ENCODE measurements at places on chromosomes 5 and 9. TPM values are rescaled to one million over a fixed set of nuclear protein-coding genes. Genes with fewer than 3 reads are reported as not detected.

RANBP17 gene
- total RNA-seq, result 4.0 TPM

DNA sequence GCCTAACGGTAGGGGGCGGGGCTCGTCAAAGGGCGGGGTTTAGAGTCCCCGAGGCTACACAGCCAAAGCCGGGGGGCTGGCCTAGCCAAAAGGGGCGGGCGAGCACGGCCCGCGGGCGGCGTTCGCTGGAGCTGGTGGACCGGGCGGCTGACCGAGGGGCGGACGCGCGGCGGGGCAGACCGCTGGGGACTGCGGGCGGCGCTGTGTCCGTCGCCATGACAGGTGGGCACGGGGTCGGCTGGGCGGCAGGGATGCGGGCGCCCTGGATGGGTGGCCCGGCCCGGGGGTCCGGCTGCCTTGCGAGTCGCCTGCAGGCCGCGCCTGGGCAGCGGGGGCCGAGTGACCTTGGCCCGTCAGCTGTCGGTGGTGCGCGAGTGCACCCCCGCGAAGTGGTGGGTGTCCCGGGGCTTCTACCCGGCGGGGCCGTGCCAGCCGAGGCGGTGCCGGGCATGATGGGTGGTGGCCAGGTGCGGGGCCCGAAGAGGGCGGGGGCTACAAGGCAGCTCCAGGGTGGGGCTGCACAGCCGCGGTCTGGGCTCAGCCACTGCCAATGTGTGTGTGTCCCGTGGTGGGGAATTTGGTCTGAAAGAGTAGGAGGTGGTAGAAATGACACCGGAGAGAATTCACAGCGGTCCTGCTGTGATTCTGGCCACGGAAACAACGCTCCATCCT lies at the start of gene CARD19:
Gene CARD19, plus strand, starts transcription at position 87 of the 672 bp plus-strand sequence. Its CDS starts 129 bp downstream, at position 216.
- peaks cover 35% of the 10 kb centered on the region for H3K4me1 ChIP-seq
- no peaks in the 10 kb centered on the region for H3K36me3 ChIP-seq
- H3K27me3 ChIP-seq, result no peaks in the 10 kb centered on the region
- peak; percentile 90 for DNase-seq
- peak within 1 kb of the TSS; percentile 71 for H3K27ac ChIP-seq

CARD9 gene
- 5.1 TPM for total RNA-seq

DAB2 gene
- 277 TPM for total RNA-seq

MYOZ3 gene
- total RNA-seq, result under 0.01 TPM

GRCh38 chr5:38922199-38922598 lies 76.4 kb downstream of the OSMR start:
- H3K4me1 ChIP-seq, result peaks cover 40% of the 10 kb centered on the region
- H3K27ac ChIP-seq, result no peak overlapping the region
- DNase-seq, result peak; percentile 50
- H3K36me3 ChIP-seq, result peaks cover 66% of the 10 kb centered on the region
- no peak overlapping the region for H3K4me3 ChIP-seq
- H3K27me3 ChIP-seq, result no peaks in the 10 kb centered on the region

NIPBL gene
- 29.5 TPM for total RNA-seq

- peak overlapping the region; percentile 80 for H3K27ac ChIP-seq
- peak; percentile 66 for DNase-seq
Measured at GRCh38 chr5:109105631-109106267, 304.0 kb downstream of the PJA2 start.

FOXI1 gene
- not detected for total RNA-seq

TMEM232 gene
- total RNA-seq, result 1.4 TPM

GRCh38 chr5:168057905-168058304 lies 233.5 kb upstream of the WWC1 start:
- no peaks in the 10 kb centered on the region for H3K36me3 ChIP-seq
- no peaks in the 10 kb centered on the region for H3K4me1 ChIP-seq
- H3K4me3 ChIP-seq, result no peak overlapping the region
- H3K27ac ChIP-seq, result no peak overlapping the region
- DNase-seq, result no peak

DNA sequence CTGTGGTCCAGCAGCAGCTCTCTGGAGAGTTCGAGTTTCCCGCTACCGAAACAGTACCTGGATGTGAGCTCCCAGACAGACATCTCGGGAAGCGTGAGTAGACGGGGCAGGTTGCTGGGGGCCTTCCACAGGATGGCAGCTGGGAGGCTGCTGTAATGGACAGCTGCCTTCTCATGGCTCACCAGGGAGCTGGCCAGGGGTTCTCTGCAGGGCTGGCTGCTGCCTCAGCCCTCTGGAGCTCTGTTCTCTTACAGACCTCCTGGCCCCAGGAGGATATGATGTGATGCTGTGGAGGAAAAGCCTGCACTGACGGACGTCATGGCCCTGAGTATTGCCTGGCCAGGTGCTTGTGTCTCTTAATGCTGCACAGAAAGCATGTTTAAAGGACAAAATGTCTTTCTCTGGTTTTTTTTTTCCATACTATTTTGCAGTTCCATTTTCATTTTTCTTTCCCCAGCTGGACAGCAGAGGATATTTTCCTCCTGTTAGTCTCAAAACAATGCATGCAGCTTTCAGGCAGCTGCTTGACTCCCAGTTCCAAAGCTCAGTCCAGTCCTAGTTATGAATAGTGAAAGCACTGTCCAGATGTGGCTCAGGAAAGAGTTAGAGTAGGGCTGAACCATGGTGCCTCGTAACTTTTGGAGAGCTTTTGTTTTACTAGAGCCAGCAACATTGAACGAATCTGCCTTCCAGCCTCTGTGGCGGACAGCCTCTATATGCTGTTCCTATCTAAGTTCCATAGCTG lies 77.5 kb upstream of the RARS1 start:
- peaks cover 38% of the 10 kb centered on the region for H3K4me1 ChIP-seq
- H3K27me3 ChIP-seq, result no peaks in the 10 kb centered on the region
- H3K27ac ChIP-seq, result peak overlapping the region; percentile 69
- H3K36me3 ChIP-seq, result no peaks in the 10 kb centered on the region
- DNase-seq, result peak; percentile 55

- DNase-seq, result peak; percentile 42
- no peak overlapping the region for H3K4me3 ChIP-seq
- H3K4me1 ChIP-seq, result no peaks in the 10 kb centered on the region
- H3K27me3 ChIP-seq, result peaks cover 55% of the 10 kb centered on the region
Measured at GRCh38 chr5:51385216-51385615, 2.0 kb downstream of the ISL1 start.

Data from osteoblast (primary cell).